ENCODE measurements at places on chromosomes 5 and 9.

DNA sequence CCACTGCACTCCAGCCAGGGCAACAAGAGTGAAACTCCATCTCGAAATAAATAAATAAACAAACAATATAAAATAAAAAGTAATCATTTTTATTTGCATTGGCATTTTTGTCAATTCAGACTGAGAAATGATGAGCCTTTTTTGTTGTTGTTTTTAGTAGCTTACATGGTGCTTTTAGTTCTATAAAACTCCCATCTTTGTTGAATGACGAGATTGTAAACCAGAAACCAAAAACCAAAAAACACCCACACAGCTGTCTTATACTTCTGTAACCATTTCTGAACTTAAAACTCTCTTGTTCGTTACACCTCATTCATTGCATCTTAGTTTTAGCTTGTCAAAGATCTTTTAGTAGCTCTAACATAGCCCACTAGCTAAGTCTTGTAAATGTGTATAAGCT is 44.7 kb downstream of the GGTA1 start:
- DNase-seq: no peak

DNA sequence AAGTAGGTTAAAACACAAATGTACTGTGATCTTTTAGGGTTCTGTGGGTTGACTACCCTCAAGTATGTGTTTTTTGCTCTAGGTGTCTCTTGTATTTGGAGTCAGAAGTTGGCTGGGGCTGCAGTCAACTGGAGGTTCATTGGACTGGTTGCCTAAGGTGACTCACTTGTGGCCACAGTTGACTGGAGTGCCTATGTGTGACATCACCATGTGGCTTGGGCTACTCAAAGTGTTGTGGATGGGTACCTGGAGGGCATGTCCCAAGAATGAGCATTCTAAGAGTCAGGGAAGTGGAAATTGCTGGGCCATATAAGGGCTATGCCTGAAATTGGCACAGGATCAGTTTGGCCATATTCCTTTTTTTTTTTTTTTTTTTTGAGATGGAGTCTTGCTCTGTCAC is 27.4 kb downstream of the SNX30 start:
- DNase-seq: no peak

GRCh38 chr5:90473396-90474234 is 956 bp downstream of the MBLAC2 start:
- DNase-seq: peak; percentile 4

DNA sequence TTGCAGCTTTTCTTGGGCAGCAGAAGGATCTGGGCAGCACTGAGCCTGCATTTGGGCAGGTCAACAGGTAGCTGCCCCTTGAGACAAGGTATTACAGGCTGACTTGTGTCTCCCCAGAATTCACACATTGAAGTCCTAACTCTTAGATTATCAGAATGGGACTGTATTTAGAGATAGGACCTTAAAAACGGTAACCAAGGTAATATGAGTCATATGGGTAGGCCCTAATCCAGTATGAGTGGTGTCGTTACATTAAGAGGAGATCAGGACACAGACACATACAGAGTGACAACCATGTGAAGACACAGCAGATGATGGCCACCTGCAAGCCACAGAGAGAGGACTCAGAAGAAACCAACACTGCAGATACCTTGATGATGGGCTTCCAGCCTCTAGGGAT is 3.2 kb downstream of the C1QTNF2 start:
- no peak for DNase-seq

- DNase-seq: no peak
Observed at GRCh38 chr5:143390941-143391340, 12.5 kb downstream of the NR3C1 start.

- DNase-seq: peak; percentile 18
Observed at GRCh38 chr9:130682421-130683121, 11.0 kb upstream of the EXOSC2 start.

DNA sequence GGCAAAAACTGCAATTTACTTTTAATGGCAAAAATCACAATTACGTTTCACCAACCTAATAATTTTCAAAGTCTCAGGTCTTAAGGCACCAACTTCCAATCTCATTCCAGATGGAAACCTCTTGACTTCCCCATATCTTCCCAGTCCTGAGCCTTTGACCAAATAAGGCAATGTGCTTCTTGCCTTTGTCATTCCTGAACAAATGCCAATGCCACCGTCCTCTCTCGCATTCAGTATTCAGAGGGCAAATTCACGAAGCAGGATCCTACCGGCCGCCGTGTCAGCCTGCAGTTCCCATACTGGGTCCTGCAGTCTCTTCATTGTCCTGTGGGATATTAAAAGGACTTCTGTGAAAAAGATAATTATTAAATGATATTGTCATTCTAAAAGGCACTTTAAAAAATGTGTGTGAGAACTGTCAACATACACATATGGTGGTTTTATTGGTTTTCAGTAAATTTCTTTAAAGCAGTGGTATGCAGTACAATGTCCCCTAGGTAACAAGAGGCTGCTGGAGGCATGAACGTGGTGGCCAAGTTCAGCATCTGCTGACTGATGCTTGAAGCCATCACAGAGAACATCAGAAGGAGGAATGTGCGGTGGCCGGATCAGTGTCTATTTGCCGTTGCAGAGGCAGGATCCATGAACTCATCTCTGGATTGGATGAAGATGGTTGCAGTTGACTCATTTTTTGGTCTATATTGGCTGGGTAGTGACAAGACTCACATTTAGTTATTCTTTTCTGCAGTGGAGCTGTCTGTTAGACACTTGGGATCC is 101.4 kb upstream of the IRX4 start:
- DNase-seq: no peak

GRCh38 chr5:171492781-171493180 is 73.3 kb downstream of the FGF18 start:
- DNase-seq: no peak

DNA sequence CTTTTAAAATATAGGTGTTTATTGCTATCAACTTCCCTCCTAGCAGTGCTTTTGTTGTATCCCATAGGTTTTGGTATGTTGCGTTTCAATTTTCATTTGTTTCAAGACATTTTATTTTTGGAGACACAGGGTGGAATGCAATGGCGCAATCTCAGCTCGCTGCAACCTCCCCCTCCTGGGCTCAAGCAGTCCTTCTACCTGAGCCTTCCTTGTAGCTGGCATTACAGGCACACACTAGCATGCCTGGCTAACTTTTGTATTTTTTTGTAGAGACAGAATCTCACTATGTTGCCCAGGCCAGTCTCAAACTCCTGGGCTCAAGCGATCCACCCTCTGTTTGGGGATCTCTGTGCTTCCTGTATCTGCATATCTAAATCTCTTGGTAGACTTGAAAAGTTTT is 35.4 kb upstream of the CCDC180 start:
- no peak for DNase-seq

Data from activated CD8-positive, alpha-beta memory T cell treated with anti-CD3 and anti-CD28 coated beads for 4 hours (primary cell).